Jurkat, Clone E6-1 (cell line): ENCODE measurements at places on chromosomes 5 and 9.

DNA sequence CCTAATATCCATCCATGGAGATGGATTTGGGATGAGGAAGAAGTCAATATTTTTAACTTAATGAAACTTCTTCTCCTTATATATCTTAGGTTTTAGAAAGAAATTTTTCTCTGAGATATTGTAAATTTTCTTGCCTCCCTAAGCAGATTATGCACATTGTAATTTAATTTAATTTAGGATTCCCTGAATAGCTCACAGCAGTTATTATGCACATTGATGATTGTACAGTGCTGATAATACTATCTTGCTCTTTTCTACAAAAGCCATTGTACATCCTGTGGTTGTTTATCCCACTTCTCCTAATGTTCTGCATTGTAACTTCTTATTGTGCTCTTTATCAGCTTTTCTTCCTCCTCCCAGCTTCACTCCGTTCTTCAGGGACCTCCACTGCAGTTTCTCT, 410.4 kb upstream of the WWC1 start:
- no peak for DNase-seq

GRCh38 chr9:90860382-90860781, 58.8 kb downstream of the SYK start:
- DNase-seq = no peak

GRCh38 chr9:126376311-126377175, 49.9 kb downstream of the MVB12B start:
- no peak for DNase-seq

DNA sequence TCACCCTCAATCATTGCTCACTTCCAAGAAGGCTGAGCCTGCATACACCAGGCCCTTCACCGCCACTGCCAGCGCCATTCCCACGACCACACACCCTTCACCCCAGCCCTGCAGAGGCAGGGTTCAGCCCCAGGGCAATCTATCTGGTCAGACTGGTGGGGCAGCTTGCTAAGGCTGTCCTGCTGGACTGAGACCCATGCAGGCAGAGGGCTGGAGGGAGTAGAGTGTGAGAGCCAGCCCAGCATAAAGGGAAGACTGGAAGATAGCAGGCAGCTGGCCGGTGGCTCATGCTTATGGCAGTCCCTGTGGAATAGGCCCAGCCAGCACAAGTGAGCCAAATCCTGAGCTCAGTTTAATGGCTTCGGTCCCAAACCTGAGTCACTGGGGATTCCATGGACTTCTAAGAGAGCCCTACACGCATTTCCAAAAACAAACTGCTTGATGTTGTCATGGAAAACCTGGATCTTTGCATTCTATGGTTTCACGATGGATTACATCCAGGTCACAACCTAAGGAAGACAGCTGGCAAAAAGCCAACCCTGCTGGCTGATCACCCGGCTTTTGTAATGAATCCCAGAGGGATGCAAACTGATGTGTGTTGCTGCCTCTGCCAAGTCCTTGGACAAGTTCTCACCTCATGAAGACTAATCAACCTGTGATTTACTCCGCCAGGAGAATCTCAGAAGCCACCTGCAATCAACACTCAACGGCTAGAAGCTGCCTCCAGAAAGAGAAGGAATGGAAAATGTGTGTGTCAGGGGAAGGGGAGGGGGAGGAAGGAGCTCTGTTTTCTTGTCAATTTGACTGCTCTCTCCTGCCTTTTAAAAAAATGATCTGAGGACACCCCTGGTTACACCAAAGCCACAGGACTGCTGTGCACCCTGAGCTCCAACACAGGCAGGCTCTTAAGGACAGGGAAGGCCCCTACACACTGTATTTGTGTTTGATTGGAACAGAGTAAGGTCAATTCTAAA, 143.6 kb downstream of the LHFPL2 start:
- no peak for DNase-seq

DNA sequence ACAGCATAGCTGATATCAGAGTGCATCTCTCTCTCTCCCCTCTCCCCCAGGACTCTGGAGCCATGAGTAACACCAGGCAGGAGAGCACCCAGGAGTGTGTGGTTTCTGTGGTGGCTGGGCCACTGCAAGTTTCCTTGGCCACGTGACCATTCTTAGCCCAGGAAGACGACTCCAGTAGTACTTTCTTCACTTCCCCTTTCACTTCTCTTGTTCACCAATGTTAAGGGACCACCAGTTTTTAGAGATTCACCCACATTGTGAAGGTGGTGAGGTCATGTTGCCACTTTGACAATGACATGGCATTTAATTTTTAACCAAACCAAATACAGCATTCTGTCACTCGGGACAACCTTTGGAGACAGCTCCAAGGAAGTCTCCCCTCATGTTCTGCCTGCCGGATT, 17.9 kb upstream of the DAPK1 start:
- peak; percentile 32 for DNase-seq

- DNase-seq = peak; percentile 18
Observed at GRCh38 chr9:93898026-93898425, 57.1 kb downstream of the BARX1 start.

- DNase-seq = no peak
Observed at GRCh38 chr9:132732326-132733259, 62.3 kb downstream of the GTF3C4 start.

DNA sequence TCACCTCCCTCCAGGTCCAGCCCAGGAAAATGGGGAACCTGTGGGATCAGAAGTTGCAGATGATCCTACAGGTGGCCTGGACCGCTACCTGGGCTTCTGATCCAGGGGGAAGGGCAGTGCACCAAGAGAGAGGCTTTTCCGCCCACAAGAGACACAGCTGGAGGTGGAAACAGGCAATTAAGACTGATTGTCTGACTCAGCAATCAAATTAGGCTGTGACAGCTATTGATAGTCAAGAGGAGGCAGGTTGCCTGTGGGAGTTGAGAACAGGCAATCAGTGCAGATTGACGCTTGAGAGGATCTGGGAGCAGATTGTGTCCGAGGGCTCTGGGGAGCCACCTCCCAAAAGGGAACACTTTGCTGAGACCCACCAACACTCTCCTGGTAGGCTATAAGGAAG, 71.1 kb upstream of the SLC44A1 start:
- DNase-seq = no peak

- no peak for DNase-seq
Observed at GRCh38 chr5:137218471-137218870, 280.7 kb downstream of the SPOCK1 start.

- no peak for DNase-seq
Observed at GRCh38 chr5:92519811-92520632, 1061.0 kb downstream of the NR2F1-AS1 start.

GRCh38 chr5:56825222-56825824, 10.0 kb downstream of the MAP3K1 start:
- no peak for DNase-seq

DNA sequence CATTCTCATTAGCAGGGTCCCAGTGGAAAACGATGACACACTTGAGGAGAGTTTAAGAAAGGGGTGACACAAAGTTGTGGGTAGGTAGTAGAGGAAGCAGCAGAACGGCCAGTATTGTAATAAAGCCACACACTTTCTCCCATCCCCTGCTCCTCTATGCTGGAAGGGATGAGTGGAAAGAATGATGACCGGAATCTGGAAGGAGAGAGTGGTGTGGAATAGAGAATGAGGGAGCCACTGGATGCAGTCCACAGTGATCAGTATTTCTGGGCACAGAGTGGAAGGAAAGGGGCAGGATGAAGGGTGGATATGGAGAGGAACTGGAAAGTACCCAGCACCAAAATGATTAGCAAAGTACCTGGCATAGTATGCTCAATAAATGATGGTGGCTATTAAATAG, 133.8 kb upstream of the DAB2 start:
- no peak for DNase-seq

GRCh38 chr5:135190416-135191083, 156.5 kb upstream of the PITX1 start:
- no peak for DNase-seq

GRCh38 chr5:138096997-138097828, 13.4 kb downstream of the WNT8A start:
- DNase-seq = no peak

- DNase-seq = no peak
Observed at GRCh38 chr5:136249678-136250266, 56.8 kb upstream of the SMIM32 start.

DNA sequence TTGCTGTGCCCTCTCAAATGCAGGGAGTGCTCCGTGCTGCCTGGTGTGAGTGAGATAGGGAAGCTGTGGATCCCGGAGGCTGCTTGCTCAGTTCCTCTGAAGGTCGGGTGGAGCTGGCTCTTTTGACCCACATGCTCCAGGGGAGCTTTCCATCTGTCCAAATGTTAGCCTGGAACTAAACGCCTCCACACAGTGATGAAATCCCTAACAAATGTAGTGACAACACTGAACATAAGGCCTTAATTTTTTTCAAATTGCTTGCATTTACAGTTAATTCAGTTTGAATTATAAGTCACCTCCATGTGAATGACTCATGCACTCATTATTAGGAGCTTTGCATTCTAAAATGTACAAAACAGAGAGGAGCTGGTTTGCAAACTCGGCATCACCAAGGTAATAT, 27.0 kb downstream of the PRDM6 start:
- DNase-seq = no peak

DNA sequence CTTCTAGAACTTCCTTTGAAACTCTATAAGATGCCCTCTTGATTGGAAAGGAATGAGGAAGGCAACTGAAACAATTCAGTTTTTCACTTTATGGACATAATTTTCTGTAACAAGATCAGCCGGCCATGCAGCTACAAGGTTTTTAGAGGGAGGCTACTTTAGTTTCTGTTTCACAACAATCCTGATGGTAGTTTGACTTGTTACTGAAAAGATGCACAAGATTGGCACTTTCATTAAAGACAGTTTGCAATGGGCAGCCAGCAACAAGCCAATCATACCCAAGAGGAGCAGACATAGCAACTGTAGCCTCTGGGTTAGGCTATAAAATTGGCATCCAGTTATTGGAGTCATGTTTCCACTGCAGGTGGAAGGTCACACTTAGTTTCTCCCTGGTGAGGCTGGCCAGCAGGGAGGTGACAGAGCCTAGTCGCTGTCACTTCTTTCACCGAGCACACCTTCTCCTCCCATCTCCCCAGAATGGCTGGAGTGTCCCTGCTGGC, 74.3 kb upstream of the TGFBR1 start:
- DNase-seq = no peak

DNA sequence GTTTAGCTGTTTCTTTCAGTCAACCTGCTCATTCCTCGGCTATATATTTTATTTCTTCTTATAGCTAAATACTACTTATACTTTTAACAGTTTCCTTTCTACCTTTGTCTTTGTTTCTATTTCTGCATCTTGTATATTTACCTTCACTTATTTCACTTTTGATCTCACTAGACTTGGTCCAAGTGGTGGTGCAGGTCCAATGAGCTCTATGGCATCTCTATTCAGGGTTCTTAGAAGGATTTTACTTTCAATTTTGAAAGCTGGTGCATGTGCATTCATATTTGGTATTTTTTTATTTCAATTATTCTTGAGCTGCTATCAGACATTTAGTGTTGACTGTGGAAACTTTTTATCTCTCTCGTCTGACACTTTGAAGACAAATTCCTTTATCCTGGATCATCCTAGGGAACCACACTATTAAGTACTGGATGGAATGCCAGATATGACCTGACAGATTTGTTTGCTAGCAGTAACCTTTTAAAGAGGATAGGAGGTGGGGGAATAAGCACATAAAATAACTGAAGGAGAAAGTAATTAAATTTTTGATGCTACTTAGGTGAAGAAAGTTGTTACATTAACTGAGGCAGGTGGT, 123.1 kb upstream of the PJA2 start:
- DNase-seq = no peak

- DNase-seq = no peak
Observed at GRCh38 chr9:104350541-104350940, 153.5 kb upstream of the OR13F1 start.

- no peak for DNase-seq
Observed at GRCh38 chr5:138629392-138629791, 54.2 kb upstream of the HSPA9 start.

DNA sequence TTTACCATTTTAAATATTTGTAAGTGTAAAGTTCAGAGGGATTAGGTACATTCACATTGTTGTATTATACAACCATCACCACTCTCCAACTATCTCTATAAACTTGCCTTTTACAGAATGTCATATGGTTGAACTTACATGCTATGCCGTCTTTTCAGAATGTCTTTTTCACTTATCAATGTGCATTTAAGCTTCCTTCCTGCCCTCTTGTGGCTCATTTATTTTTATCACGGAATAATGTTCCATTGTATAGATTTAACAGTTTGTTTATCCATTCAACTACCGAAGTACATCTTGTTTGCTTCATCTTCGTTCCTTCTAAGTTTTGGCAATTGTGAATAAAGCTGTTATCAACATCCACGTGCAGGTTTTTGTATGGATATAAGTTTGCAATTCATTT, 133.3 kb upstream of the C6 start:
- no peak for DNase-seq

DNA sequence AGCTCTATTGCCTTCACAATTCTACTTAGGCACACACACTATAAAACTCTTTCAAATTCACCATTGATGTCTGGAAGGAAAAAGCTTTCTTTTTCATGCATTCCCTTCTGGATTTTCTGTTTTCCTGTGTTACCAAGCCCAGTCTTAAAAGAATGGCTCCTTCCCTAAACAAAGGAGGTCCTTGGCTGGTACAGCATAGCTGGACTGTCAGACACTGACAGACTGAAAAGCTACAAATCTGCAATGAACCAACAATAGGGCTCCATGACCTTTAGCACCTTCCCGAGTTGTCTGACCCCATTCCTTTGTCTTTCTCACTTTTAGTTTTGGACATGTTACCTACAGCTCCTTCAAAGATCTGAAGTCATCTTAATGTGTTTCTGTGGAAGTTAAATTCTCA, 382.5 kb downstream of the TMEM161B start:
- no peak for DNase-seq

DNA sequence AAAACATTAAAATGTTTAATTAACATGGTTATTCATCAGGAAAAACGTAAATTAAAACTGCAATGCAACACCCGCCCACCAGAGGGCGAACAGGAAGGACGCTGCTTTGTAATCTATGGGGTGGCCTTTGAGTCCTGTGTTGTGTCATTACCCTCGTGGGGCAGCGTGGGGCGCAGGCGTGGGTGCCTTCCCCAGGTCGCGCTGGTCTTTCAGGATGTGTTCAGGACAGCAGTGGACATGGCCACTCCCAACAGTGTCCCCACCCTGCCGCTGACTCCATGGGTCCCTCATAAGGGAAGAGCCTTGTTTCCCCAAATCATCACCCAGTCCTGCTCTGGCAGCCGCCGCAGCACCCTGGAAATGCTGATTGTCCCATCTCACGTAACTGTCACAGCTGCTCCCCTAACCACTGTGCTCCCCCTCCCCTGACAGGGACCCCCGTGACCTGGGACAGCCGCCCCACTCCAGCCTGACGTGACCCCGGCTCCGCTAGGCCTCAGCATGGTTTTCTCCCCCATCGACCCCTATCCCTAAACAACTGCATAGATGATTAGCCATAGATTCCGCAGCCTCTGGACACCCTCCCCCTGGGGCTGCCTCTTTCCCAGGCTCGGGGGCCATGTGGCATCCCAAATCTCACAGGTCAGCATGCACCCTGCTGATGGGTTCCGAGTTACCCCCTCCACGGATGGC, 36.4 kb downstream of the GLT6D1 start:
- peak; percentile 39 for DNase-seq

- DNase-seq = no peak
Observed at GRCh38 chr9:101455656-101456240, 20.2 kb upstream of the ALDOB start.

- peak; percentile 81 for DNase-seq
Observed at GRCh38 chr5:33850100-33850594, 41.6 kb downstream of the ADAMTS12 start.
